BJ (cell line): ENCODE measurements at places on chromosomes 6 and 20.

DNA sequence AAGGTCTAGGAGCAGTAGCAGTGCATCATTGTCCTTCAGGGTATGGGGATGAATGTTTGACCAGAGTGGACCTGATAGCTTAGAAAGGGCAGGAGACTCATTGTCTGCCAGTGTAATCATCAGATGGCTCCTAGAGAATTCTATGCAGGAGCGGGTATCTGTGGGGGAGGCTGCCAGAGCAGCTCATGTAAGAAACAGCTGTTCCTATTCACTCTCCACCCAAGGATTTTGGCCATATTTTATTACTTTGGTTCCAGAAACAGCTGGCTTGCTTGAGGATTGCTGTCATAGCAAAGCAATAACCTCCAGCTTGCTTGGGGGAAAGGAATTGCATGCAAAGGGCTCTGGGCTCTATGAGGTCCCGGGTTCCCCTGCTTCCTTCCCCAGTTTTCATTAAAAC is 44.1 kb downstream of the RALY start:
- peak; percentile 11 for DNase-seq

DNA sequence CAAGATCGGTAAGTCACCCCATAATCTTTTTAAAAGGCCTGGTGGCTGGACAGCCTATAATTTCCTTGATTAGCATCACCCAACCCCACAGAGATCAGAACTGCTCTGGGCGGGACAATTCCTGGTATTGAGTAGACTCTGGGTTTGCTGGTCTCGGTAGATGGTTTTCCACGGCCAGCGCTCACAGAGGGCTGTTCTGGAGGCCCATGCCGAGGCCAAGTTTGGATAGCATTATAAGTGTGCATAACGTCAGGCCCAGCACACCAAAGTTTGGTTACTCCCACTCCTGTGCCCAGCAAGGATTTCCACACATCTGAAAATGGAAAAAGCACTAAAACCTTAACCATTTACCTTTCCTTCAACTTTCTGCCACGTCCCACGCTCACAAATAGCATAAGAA is 104.7 kb upstream of the RREB1 start:
- DNase-seq = no peak

DNA sequence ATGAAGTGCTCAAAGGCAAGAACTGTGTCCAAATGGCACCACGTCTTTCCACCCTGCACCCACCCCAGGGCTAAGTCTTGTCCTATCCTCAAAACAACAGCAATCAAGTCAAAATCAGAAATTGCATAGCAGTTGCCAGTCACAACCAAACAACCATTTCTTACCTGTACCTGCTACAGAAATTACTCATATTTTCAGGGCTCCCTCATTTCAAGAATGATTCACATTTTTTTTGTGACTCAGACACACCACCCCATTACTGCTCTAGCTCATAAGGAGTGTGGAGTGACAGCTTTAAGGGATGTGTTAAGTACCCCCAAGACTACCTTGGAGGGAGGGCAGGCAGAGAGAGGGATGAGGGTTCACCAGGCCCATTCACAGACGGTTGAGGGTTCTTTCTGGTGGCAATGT is 111.7 kb downstream of the TRERF1 start:
- DNase-seq = no peak

DNA sequence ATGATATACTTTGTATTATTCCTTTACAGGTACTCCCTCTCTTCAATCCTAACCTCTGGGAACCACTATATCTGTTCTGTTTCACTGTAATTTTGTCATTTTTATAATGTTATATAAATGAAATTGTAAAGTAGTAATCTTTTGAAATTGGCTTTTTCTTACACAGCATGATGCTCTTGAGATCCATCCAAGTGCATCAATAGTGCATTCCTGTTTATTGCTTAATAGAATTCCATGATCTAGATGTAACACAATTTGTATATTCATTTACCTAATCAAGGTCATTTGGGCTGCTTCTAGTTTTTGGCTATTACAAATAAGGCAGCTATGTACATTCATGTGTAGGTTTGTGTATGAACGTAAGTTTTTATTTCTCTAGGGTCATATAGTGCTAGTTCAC is 174.6 kb downstream of the KHDC1L start:
- no peak for DNase-seq

DNA sequence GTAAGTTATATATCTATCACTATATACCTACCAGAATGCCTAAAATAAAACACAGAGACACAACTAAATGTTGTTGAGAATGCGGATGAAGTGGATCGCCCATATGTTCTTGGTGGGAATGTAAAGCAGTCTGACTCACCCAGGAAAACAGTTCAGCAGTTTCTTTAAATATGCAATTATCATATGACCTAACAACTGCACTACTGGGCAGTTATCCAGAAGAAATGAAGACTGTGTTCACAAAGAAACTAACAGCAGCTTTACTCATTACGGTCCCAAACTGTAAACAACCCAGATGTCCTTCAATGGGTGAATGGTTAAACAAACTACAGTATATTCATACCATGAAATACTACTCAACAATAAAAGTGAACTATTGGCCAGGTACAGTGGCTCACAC is 14.3 kb upstream of the ZC3H12D start:
- peak; percentile 8 for DNase-seq

GRCh38 chr6:121886223-121886830 is 450.9 kb downstream of the GJA1 start:
- DNase-seq = peak; percentile 85

- DNase-seq = no peak
These were observed 81.1 kb upstream of the PIM1 start for GRCh38 chr6:37088897-37089296.

GRCh38 chr6:95572098-95572497 is 5.2 kb upstream of the MANEA start:
- DNase-seq = no peak

- DNase-seq = no peak
These were observed 3.1 kb downstream of the IFNGR1 start for GRCh38 chr6:137216106-137216505.

DNA sequence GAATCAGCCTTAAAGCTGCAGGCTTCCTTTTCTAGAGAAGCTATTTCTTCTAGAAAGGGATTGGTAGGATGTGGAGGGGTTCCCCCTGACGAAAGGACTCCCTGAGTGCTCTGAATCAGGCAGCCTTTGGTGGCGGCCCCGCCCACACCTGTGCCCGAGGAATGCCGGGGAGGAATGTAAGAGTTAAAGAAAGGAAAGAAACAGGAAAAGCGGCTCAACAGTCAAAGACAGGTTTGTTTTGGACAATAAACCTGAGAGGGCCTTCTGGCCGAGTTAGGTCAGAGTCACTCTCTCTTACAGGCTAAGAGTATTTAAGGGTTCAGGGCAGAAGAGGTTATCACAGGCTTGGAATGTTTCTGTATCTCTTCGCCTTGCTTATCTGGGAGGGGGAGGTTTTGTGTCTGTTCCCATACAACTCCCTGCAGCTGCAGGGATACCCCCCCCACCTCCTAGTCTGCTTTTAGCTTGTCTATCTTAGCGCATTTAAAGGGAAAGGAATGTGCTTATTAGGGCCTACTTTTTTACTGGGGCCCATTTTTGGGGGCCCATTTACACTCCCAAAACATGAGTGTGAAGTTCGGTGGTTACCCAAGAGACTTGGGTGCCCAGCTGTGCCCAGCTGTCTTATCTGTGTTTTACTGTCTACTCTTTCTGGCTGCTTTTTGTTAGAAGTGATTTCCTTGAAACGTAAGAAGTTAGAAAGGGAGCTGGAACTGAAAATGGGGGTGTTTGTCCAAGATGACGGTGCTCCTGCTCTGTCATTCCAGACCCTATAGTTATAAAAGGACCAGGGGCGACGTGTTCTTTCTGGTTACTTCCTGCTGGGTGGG is 32.8 kb downstream of the DYNLT1 start:
- DNase-seq = no peak

GRCh38 chr6:159953091-159953601 is 15.7 kb upstream of the IGF2R start:
- DNase-seq = no peak

DNA sequence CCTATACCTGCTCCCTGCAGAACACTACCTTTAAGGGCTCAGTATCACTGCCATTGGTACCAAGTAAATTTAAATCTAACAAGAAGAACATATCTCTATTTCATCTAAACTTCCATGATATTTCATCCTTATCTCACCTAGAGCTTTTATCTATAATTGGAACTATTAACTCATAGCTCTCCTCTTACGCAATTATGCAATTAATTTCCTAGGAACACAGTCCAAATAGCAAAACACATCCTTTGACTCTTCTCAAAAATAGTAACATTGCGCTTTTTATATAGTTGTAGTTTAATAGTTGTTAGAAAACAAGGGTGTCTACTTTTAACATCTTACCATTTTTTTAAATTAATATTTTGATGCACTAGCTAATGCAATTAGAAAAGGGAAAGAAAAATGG is 986.8 kb upstream of the SLC35B3 start:
- DNase-seq = no peak

DNA sequence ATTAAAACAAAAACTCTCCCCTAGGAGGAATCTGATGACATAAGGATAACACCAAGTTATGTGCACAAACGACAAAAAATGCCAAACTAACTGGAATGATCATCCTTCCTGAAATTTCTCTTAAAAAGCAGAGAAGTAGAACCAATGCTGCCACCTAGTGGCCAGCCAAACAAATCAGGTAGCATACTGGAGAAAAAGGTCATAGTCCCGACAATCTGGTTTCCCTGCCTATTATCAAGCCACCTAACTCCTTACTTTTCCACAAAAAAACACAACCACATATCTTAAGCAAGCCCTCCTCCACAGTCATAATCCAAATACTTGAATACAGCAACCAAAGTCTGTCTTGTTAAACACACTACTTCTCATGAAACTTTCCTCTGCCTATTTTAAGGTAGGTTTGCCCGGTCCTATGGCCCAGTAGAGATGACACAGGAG is 5.3 kb downstream of the OARD1 start:
- no peak for DNase-seq

- DNase-seq = no peak
These were observed 78.7 kb downstream of the CEBPB start for GRCh38 chr20:50269091-50270033.

- DNase-seq = no peak
These were observed 26.7 kb downstream of the NPEPL1 start for GRCh38 chr20:58719258-58719657.

DNA sequence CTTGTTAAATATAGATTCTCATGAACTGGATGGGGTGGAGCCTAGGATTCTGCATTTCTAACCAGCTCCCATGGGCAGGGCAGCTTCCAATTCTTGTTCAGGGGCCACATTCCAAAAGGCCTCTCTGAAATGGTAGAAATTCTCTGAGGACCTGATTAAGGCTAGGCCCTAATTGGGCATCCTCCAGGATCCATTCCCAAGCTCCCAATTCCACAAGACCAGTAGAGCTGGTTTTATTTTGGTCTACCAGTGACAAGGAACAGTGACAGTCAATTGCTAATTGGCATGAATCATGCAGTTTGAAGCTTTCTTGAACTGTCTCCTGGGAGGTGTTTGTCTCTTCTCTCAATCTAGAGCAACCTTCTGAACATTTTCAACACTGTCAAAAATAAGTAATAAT is 3.0 kb downstream of the THBD start:
- no peak for DNase-seq

DNA sequence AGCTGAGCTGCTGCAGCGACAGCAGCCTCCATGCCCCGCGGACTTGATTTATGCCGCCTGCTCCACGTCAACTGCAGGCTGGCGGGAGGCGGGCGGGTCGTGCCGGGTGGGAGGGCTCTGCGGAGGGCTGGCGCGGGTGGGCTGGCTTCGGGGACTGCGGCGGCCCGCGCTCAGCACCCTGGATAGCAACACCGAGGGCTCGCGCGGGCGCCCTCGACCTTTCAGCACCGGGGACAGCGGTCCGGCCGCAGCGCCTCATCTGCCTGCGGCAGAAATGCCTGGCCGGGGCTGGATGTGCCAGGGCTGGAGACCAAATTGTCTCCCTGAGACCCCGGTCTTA is 792 bp downstream of the SNAP25 start:
- no peak for DNase-seq

DNA sequence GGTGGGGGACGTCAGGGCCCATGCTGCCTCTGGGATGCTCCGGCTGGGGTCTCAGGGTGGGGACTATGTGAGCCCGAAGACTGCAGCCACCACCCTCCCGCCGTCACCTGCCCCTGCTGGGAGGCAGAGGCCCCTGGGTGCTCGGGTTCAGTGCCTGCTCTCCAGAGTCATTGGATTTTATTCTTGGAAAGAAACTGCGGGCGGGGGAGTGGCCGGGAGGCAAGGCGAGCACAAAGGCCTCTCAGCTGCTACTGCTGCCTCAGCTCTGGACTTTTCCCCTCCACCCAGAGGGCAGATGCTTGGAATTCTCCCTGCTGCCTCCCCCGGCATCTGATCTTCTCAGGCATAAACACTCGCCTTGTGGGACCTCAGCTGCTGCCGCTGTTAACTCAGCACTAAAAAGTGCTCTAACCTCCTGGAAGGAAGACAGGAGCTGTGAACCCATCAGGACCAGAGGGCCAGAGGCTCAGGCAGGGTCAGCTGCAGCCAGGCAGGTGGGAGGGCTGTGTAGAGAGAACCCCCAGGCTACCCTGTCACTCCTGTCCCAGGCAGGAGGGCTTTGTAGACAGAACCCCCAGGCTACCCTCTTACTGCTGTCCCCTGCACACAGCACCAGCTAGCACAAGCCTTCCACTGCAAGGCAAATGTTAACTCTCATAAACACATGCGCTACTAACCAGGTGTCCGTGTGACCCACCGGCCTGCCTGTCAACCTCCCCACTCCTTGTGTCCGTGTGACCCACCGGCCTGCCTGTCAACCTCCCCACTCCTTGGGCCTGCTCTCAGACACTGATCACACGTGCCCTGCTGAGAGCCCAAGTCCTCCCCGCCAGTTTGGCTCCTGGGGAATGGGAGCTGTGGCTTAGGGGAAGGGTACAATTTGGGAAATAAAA is 9.4 kb upstream of the FRMD1 start:
- DNase-seq = peak; percentile 10

DNA sequence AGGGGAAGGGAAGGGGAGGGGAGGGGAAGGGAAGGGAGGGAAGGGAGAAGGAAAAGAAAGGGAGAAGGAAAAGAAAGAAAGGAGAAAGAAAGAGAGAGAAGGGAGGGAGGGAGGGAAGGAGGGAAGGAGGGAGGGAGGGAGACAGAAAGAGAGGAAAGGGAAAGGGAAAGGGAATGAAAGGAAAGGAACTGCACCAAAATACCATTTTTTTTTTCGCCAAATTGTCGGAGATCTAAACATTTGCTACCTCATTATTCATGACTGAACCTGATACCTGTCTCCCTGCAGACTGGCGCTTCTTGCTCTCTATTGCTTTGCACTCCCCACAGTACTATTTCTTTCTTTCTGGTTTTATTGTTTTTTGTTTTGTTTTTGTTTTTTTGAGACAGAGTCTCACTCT is 117.3 kb upstream of the LGSN start:
- no peak for DNase-seq

- DNase-seq = no peak
These were observed 179.8 kb downstream of the TASP1 start for GRCh38 chr20:13458860-13459451.
